Bronchus fibroblast of lung (primary cell): ENCODE measurements at places on chromosomes 7 and 10. TPM values are rescaled to one million over a fixed set of nuclear protein-coding genes. Genes with fewer than 3 reads are reported as not detected.

Gene OR6B1
- not detected in 2 replicates for total RNA-seq

Gene FASTK
- 69.6 and 71.1 TPM in 2 replicates for total RNA-seq

Gene OPN4
- not detected in 2 replicates for total RNA-seq

Gene PTPN20
- 0.34 and 0.45 TPM in 2 replicates for total RNA-seq

Gene STRIP2
- 5.6 and 8.6 TPM in 2 replicates for total RNA-seq

Gene ATG9B
- total RNA-seq, result 0.15 TPM in 1 of 2 replicates, not detected in the other
